Uterus (tissue), 4 donors: ENCODE measurements at places on chromosomes 2 and 18.

DNA sequence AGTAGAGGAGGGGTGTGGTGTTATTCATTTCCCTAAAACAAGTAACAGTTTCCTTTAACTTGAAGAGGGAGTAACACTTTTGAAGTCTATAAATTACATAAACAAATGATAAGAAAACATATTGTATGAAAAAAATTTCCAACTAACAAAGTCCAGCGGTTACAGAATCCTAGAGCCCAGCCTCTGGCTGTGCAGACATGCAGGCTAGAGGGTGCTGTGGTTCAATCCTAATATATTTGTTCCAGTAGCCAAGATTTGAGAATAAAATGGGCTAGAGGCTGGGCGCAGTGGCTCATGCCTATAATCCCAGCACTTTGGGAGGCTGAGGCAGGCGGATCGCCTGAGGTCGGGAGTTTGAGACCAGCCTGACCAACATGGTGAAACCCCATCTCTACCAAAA lies 56.9 kb downstream of the WDR75 start:
- no peak for DNase-seq

DNA sequence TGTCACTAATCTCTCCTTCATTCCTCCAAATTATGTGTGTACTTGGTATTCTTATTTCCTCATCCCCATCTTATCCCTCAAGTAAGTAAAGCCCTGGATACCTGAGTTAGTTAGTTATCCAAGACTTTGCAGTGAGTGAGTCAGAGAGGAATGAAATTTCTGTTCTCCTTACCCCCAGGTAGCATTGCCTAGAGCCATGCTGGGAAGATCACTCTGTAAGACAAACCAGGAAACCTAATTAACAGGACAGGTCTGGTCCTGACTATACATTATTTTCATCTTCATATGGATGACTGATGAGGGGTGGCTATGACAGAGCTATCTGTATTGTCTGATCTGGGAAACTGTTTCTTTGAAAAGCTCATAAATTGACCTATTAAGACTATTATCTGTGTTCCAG lies 55.0 kb upstream of the ITGA6 start:
- DNase-seq = no peak

DNA sequence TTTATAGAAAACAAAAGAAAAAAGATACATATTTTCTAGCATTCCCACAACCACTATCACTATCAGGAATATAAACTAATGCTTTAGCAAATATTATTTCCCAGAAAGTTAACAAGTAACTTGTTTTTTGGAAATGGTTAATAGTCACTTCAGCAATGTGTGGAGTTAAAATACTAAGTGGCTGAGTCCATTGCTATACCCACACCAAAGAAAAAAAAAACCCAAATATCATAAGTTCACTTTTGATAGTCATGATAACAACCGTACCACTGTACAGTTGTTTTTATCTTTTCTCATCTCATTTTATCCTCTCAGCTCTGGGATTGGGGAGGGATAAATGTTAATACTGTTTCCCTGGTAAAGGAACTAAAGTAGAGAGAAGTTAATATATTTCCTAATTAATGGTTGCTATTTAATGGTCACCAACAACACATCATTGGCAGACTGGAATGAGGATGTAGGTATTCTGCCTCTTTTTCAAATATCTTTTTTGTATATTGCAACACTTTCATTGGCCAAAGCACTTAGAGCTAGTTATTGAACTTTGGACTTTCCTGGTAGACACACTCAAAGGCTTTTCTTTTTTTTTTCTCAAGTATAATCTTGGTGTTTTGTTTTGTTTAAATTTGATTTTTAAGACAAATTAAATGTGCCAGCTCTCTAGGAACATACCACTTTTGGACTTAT lies 18.4 kb upstream of the KANSL1L start:
- DNase-seq = no peak

GRCh38 chr2:109494351-109494750 lies 119.4 kb downstream of the SEPTIN10 start:
- DNase-seq = no peak

GRCh38 chr2:173588931-173589369 lies 234.3 kb downstream of the CDCA7 start:
- DNase-seq = no peak

- DNase-seq = no peak
These were observed 131.9 kb downstream of the ASB1 start for GRCh38 chr2:238558456-238559099.

DNA sequence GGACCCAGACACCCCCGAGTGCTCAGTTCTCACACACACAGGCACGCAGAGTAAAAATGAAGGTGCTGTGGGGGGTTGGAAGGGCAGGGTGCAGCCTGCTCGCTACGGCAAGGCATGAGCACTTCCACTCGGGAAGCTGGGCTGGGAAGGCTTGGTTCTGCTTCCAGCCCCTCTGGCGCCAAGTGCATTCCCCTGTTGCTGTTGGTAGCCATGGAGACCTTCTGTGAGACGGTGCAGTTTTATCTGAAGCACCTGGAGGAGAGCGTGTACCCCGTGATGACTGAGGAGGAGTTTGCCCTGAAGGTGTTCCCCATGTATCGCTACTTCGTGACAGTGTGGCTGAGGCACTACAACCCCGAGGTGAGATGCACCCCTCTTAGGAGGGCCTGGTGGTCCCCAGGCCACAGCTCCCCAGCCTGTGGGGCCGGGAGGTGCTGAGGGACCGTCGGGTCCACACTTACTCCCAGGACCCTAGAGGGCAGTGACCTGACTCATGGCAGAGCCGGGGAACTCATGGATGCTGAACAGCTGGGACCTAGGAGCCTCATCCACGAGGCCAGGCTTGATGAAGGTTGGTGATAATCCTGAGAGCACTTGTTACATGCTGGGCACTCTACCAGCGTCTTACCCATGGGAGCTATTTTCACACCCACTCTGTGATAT lies 15.5 kb downstream of the MROH2A start:
- no peak for DNase-seq

GRCh38 chr18:38575023-38575422 lies 1009.4 kb upstream of the CELF4 start:
- no peak for DNase-seq

DNA sequence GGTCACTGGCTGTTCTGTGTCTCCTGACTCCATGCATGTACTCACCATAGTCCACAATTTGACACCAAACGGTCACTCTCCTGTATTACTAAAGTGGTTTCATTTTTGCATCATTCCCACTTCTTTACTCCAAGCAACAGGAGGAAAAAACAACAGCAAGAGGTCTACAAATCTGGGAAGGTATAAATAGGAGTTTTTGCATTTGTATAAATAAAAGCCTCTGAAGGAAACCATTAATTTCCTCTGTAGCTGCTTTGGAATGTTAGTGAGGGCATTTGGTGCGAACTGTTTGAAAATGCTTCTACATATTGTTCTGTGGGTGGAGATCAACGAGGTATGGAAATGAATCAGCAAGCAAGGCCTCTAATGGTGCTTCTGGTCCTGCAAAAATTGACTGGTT lies 148.5 kb upstream of the DLX2 start:
- no peak for DNase-seq

- no peak for DNase-seq
These were observed 90.1 kb downstream of the ALPK2 start for GRCh38 chr18:58538604-58539386.

- no peak for DNase-seq
These were observed 33.3 kb upstream of the E2F6 start for GRCh38 chr2:11499081-11499743.

DNA sequence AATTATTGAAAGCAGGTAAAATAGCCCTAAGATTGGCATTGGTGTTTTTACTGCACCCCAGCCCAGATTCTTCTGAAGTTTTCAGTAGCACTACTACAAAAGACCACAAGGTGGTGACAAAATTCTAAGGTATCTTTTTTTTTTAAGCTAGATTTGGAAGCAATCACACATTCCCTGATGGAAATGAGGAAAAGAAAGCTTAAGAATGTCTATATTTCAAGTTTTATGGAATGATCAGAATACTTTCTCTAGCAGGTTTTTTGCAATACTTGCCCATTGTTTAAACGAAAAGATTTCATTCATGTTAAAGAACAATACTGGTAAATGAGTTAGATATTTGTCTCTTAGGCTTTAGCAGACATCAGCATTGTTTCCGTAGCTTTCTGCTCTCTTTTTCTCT lies 32.1 kb upstream of the ZNF638 start:
- no peak for DNase-seq

- no peak for DNase-seq
These were observed 48.6 kb downstream of the EML6 start for GRCh38 chr2:54772110-54772509.

- DNase-seq = no peak
These were observed 142.3 kb upstream of the BOD1L2 start for GRCh38 chr18:57004366-57005121.

DNA sequence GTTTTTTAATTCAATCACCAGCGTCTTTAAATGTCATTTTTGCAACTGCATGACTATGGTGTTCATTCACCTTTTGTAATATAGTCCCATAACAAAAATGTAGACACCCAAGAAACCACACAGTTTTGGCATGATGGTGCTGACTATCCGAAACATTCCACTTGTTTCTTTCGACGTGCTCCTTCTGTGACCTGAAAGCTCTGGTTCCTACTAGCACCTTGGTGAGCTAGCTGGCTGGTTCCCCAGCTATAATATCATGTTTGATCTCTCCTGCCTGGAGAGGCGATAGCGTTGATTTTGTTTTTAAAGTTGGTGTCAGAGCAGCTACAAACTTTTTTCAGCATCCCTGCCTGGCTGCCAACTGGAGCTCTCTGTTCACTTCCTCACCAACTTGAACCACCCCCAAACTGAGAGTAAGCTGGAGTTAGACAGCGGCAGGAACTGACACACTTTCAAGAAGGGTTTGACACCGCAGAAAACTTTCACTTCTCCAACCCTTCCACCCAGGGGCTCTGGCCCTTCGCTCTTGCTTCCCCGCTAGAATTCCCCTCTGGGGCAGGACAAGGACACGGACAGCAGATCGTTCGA lies 1.1 kb downstream of the ATAD2B start:
- DNase-seq = peak; percentile 35

- DNase-seq = no peak
These were observed 40.1 kb downstream of the DOCK10 start for GRCh38 chr2:225002039-225002655.

DNA sequence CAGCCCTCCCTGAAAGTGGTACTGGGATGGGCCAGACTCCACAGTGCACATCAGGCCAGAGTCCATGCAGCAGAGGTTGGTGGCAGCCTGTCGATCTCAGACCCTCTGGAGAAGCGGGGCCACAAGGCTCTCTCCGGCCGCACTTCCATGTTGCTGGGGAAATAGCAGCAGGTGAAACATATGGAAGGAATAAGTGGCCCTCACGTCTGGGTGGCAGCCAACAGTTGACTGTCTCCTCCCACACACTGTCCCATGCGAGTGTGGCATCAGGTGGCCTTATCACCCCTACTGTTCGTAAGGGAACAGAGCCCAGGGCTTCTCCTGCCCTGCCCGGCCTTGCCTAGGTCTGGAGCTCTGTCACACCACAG lies 58.1 kb upstream of the FOSL2 start:
- no peak for DNase-seq

DNA sequence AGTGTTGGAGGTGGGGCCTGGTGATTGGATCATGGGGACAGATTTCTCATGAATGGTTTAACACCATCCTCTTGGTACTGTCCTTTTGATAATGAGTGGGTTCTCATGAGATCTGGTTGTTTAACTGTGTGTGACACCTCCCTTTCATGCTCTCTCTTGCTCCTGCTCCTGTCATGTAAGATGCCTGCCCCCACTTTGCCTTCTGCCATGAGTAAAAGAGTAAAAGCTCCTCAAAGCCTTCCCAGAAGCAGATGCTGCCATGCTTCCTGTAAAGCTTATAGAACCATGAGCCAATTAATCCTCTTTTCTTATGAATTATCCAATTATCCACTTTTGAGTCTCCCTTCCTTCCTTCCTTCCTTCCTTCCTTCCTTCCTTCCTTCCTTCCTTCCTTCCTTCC lies 317.7 kb downstream of the RDH14 start:
- no peak for DNase-seq

- no peak for DNase-seq
These were observed 19.6 kb upstream of the KCNG3 start for GRCh38 chr2:42513252-42513918.

GRCh38 chr2:26807788-26808460 lies 22.1 kb downstream of the CENPA start:
- no peak for DNase-seq

DNA sequence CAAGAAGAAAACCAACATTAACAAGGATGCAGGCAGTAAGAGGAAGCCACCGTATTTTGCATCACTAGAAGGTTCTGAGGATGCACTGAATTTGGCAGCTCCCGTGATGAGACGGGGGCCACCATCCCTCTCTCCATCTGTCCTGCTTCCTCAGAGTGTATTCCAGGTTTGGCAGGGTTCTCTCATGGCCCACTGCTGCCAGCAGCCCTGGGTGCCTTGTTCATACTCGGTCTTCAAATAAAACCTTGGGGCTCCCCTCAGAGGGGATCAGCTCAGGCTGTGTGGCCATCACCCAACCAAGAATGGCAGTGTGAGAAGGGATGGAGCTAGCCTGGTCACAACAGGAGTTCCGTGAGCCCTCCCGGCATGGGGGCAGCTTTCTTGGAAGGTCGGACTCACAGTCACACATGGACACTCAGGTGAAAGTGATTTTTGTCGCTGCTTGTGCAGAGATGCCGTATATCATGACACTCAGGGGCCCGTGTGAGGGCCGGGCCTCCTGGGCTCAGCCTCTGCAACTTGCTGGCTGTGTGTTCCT lies 12.8 kb upstream of the MBP start:
- no peak for DNase-seq

DNA sequence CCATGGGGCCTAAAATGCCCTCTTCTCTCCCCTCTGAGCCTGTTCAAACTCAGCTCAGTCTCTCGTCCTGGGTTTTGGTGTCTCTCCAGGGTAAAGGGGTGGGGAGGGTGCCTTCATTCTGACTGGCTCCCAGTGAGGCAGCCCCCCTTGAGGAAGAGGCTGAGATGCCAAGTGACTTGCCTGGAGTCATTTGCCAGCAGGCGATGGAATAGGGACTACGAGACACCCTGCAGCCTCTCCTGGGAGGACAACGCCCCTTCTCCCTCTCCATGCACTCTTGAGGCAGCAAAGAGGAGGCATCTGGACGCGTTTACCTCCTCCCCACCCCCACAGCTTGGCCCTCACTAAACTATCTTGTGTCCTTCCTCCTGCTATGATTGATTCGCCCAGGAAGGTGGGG lies 760 bp upstream of the STON1 start:
- DNase-seq = peak; percentile 55

DNA sequence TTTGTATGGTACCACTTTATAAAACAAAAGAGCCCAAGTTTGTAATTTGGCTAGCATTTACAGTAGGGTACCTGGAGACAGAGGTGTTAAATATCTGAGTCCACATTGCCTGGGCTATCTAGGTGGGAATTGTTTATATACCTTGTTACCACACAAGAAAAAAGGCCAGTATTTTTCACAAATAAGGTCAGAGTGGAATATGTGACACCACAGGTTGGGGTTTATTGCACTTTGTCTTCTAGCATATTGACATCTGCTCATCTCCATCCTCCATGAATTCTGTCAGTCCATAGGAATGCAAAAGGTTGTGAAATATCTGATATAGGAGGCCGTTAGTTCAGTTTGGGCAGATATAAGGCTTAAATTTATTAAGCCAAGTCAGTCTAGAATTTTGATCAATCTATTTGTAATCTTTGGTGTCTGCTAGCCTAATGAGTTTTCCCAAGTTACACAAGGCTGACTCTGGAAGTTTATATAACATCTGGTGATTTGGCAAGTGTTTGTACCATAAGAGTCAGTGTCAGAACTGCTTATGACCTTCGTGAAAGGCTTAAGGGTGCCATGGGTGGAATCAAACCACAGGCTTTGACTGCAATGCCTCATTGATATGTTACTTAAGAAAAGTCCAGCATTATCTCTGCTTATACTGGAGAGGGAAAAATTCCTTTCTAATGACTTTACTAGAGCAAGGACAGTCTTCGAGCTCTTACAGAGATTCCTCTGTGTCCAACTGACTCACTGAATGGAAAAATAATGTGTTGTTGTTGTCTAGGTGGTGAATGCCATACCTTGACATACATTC lies 11.3 kb upstream of the DPP4 start:
- no peak for DNase-seq
